Kidney (tissue), 22 donors: ENCODE measurements at places on chromosomes 6 and 20. TPM values are rescaled to one million over a fixed set of nuclear protein-coding genes. Genes with fewer than 3 reads are reported as not detected.

GRCh38 chr6:84344005-84344404 lies 116.6 kb upstream of the CEP162 start:
- no peaks in the 10 kb centered on the region for H3K36me3 ChIP-seq
- H3K27ac ChIP-seq: no peak overlapping the region
- DNase-seq: no peak
- no peaks in the 10 kb centered on the region for H3K27me3 ChIP-seq

DNA sequence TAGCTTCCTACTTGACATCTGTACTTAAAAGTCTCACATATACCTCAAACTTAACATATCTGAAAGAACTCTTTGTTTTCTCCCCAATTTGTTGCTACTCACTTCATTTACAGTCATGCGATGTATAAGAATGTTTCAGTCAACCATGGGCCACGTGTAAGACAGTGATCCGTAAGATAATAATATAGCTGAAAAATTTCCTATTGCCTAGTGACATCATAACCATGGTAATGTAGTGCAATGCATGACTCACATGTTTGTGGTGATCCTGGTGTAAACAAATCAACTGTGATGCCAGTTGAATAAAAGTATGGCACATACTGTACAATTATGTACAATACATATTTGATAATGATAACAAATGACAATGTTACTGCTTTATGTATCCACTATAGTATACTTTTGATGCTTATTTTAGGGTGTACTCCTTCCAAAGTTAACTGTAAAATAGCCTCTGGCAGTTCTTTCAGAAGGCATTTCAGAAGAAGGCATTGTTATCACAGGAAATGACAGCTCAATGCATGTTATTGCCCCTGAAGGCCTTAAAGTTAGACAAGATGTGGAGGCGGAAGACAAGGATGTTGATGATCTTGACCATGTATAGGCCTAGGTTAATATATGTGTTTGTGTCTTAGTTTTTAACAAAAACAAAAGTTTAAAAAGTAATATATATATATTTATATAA lies 579.0 kb downstream of the EPHA7 start:
- H3K27me3 ChIP-seq: no peaks in the 10 kb centered on the region
- DNase-seq: no peak
- H3K27ac ChIP-seq: no peak overlapping the region
- no peaks in the 10 kb centered on the region for H3K4me1 ChIP-seq
- no peak overlapping the region for H3K4me3 ChIP-seq

GRCh38 chr6:143955971-143956370 lies 52.1 kb downstream of the PLAGL1 start:
- H3K4me1 ChIP-seq: no peaks in the 10 kb centered on the region
- H3K27ac ChIP-seq: no peak overlapping the region
- no peaks in the 10 kb centered on the region for H3K36me3 ChIP-seq
- no peak overlapping the region for H3K4me3 ChIP-seq
- DNase-seq: no peak

Gene OR2H1
- polyA plus RNA-seq: not detected

GRCh38 chr6:165519316-165519715 lies 143.7 kb downstream of the PDE10A start:
- H3K27me3 ChIP-seq: no peaks in the 10 kb centered on the region
- H3K4me3 ChIP-seq: no peak overlapping the region
- no peak overlapping the region for H3K27ac ChIP-seq
